ENCODE measurements at places on chromosomes 3 and 15. TPM values are rescaled to one million over a fixed set of nuclear protein-coding genes. Genes with fewer than 3 reads are reported as not detected.

GRCh38 chr3:20870106-20870899 is 684.3 kb upstream of the SGO1 start:
- no peak overlapping the region for H3K27ac ChIP-seq
- no peak overlapping the region for H3K4me3 ChIP-seq
- DNase-seq, result no peak
- H3K27me3 ChIP-seq, result no peaks in the 10 kb centered on the region

CCR9 gene
- 0.33 TPM for polyA plus RNA-seq

GRCh38 chr3:13045904-13046568 is 27.2 kb downstream of the IQSEC1 start:
- H3K4me3 ChIP-seq, result no peak overlapping the region
- no peaks in the 10 kb centered on the region for H3K36me3 ChIP-seq
- peak overlapping the region; percentile 27 for H3K27ac ChIP-seq
- DNase-seq, result peak; percentile 6
- peaks cover 19% of the 10 kb centered on the region for H3K4me1 ChIP-seq

DNA sequence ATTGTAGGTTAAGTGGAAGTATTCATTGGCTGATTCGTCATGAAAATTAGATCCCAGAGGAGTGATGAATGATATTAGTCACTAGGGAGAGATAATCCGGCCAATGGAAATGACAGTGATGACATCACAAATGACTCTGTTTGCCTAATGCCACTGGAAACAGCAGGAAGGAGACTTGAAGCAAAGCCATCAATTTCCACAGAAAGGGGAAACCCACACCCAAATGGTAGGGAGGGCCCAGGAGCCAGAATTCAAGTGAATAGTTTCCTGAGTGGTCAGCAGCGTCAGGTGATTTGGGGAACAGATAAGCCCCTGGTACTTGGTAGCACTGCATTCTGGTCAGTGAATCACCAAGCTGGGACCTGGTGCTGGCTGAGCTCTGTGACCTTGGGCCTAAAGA is 3.3 kb upstream of the ADAMTS9 start:
- no peak overlapping the region for H3K27ac ChIP-seq
- H3K36me3 ChIP-seq, result no peaks in the 10 kb centered on the region
- H3K4me1 ChIP-seq, result peaks cover 6% of the 10 kb centered on the region
- peaks cover 31% of the 10 kb centered on the region for H3K27me3 ChIP-seq
- no peak overlapping the region for H3K4me3 ChIP-seq
- DNase-seq, result no peak

TM4SF18 gene
- not detected for polyA plus RNA-seq
